ENCODE measurements at places on chromosomes 7 and 10.

DNA sequence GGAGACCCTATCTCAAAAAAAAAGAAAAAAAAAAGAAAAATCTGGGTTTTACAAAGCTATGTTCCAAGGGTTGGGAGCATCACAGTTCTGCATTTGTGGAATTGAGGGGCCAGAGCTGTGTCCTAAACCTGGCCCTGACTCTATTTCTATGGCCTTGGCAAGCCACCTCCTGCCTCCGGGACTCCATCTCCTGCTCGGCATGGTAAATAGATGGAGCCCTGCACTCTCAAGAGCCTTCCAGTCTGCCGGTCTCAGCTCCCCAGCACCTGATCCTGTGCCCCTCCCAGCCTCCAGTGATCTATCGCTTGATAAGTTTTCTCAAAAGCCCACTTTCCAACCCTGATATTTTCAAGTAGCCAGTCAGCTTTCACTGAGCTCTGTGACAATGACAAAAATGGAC lies 43.0 kb downstream of the KCNH2 start:
- DNase-seq: no peak

DNA sequence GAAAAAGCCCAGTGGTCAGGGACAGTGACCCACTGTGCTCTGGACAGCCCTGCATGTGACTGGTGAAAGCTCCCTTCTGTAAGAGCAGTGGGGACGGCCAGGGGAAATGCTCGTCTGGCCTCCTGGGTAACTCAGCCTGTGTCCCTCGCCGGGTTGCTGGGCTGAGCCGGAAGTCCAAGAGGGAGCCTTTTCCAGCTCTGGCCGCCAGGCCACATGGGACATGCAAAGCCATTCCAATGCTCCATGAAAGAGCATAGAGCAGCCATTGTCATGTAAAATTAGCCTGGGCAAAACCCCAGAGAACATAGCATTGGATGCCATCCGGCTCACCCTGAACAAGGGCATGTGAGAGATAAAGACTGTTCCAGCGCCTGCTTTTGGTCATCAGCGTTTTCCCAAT lies 64.9 kb upstream of the ADRB1 start:
- DNase-seq: no peak

DNA sequence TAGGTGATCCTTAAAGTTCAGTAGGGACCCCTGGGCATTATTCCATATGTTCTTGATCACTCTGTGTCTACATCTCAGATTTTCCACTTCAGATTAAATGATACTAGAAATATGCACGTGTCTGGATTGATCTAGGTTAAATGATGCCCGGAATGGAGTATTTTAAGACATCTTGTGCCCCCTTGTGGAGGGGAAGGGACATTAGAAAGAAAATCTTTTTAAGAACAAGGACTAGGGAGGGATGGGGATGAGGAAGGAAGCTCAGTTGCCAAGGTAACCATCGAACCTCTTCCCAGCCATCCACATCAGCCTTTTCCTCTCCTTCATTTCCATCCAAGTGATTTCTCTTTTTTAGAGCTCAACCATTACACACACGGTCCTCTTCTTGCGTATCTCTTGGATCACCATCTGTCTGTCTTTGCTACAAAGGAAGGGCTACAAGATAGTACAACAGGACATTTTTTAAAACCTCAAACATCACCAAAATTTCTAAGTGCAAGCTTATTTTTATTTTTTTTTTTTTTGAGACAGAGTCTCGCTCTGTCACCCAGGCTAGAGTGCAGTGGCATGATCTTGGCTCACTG lies 40.5 kb downstream of the PRSS2 start:
- peak; percentile 63 for DNase-seq

GRCh38 chr7:42093349-42093905 lies 143.6 kb downstream of the GLI3 start:
- no peak for DNase-seq

DNA sequence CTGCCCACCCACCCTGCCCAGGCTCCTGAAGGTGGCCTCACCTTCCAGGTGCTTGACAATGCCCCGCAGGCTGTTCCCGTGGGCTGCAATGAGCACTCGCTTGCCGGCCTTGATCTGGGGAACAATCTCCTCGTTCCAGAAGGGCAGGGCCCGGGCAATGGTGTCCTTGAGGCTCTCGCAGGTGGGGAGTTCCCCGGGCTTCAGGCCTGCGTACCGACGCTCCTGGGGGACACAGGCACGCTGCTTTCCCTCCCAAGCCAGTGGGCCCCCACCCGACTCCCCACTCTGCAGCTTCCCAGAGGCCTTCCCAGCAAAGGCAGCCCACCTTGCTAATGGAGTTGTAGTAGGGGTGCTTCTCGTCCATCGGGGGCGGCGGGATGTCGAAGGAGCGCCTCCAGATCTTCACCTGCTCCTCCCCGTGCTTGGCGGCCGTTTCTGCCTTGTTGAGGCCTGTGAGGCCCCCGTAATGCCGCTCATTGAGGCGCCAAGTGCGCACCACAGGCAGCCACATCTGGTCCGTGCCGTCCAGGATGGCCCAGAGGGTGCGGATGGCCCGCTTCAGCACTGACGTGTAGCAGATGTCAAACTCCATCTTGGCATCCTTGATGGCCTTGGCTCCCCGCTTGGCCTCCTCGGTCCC lies 456 bp downstream of the PGAM2 start:
- DNase-seq: no peak

DNA sequence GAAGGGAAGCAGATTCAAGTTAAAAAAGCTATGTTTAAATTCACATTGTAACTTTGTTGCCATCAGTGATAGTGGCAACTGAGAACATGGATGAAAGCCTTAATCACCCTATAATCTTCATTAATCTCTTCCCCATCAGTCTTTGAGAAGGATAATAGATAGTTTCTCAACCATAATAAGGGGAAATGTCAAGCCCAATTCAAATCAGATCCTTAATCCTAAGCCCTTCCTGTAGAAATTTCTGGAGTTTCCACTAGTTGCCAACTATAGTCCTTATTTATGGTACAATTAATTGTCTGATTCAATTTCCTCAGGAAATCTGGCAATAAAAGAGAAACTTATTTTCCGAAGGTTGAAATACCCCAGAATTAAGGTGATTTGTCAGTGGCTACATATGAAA lies 431.8 kb downstream of the ZWINT start:
- no peak for DNase-seq

GRCh38 chr7:104767826-104768536 lies 246.0 kb upstream of the KMT2E start:
- no peak for DNase-seq

GRCh38 chr10:68800211-68800610 lies 27.1 kb upstream of the STOX1 start:
- no peak for DNase-seq

DNA sequence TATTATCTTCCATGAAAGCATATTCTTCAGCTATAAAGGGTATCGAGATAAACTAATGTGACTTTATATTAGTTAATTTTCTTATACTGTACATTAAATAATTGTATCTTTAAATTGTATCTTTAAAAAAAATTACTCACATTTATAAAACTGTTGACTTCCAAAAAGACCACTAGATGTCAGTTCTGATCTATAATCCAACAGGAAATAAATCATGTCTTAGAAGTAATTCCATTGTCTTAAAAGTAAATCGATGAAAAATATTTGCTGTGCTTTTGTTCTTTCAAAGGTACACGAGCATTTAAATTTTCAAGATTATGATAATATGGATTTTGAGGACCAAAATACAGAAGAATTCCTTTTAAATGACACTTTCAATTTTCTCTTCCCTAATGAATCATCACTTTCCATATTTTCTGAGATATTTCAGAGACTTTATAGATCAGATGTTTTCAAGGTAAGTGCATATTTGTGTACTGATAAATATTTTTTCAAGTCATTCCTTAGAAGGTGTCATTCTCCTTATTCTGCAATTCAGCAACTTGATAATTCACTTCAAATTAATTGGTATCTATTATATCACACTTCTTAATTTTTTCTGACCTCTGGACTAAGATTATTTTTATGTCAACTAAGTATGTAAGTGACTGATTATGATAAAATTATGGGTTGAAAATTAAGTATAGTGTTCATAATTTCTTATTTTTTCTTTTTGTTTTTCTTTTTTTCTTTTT lies 138.5 kb downstream of the CPED1 start:
- peak; percentile 24 for DNase-seq

DNA sequence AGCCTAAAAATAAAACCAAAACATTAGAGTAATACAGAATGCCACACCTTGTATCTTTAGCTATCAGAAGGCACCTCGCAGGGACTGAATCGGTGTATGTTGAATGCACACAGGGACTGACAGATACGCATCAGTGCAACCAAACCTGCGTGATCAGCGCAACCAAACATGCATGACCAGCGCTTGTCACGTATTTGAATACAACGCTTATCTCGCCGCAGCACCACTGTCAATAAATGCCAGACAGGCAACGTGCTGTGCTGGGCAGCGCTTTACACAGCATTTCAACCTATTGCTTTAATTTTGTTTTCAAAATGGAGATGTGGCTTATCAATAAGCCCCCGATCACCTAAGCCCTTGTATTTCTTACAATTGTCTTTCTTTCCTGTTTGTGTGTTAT lies 242.4 kb downstream of the SFMBT2 start:
- no peak for DNase-seq

- no peak for DNase-seq
These were observed 111.2 kb downstream of the RNLS start for GRCh38 chr10:88471899-88472298.

DNA sequence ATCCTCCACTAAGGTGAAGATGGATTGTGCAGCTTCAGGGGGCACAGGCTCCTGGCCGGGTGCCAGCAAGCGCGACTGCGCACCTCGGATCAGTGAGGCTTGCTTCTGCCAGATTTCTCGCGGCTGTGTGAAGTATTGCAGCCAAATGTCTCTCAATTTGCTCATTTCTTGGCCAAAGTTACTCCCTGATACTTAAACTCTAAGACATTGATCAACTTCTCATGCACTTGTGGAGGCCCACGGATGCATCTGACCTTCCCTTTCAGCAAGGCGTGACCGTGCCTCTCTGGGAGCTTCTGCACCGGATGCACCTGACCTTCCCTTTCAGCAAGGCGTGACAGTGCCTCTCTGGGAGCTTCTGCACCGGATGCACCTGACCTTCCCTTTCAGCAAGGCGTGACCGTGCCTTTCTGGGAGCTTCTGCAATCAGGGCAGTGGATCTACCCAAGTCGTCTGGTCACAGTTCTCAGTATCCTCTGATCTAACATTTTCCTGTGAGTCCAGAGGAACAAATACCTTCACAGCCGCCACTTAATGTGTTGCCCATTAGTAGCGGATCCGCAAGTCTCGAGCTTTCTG lies 248.3 kb downstream of the ADARB2 start:
- no peak for DNase-seq

GRCh38 chr10:16933783-16934182 lies 116.6 kb upstream of the RSU1 start:
- DNase-seq: no peak

GRCh38 chr10:18949391-18949790 lies 99.2 kb upstream of the MALRD1 start:
- no peak for DNase-seq

DNA sequence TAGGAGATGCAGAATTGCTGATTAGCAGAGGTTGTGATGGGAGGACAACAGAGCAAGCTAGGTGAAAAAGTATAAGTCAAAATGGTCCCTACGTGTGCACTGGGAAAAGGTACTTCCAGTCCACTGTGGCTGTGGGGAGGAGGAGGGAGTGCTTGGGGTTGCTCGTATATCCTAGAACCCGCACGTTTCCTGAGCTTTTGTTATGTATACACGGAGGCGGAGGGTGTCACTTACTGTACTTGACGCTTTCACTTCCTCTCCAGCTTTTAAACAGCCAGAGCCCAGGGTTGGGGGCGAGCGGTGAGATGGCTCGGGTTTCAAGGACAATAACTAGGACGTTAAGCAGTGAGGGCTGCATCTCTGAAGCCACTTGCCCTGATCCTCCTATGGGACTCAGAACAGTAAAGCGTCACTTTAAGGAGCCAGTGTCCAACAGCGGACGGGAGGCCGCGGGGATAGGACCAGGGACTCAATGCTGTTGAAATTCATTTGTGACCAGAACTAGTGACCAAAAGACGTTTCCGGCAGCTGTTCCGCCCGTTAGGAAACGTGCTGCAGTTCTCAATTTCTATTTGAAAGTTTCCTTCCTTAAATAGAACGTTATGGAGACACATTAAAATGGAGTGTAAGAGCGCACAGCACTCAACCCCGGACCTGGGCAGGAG lies 985 bp upstream of the ETV1 start:
- DNase-seq: peak; percentile 38

DNA sequence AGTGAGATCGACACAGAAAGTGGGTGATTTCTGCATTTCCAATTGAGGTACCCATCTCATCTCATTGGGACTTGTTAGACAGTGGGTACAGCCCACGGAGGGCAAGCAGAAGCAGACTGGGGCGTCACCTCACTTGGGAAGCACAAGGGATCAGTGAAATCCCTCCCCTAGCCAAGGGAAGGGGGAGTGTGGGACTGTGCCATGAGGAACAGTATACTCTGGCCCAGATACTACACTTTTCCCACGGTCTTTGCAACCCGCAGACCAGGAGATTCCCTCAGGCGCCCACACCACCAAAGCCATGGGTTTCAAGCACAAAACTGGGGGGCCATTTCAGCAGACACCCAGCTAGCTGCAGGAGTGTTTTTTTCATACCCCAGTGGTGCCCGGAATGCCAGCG lies 99.8 kb downstream of the ODAD2 start:
- no peak for DNase-seq

DNA sequence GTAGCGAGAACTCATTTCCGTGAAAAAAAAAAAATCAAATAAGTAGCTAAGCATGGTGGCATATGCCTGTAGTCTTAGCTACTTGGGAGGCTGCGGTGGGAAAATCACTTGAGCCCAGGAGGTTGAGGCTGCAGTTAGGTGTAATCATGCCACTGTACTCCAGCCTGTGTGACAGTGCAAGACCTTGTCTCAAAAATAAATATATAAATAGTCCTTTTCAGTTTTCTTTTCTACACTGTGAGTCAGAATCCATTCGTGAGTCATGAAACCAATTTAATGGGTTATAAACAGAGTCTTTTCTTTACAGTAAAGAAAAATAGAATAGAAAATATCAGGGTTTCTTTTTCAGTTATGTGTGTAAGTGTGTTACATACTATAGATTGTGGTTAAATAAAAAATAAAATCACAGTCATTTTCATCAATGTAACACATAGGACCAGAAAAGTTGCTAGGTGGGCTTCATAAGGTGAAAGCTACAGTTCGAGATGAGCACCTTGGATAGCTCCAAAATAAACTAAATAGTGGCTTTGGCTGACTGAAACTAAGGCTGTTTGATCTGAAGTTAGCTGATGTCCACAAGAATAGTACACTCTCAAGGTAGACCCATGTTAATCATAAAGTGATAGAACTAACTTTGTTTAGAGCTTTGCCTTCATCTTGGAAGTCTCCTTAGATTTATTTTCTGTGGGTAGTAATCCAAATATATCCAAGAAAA lies 781.1 kb downstream of the GATA3 start:
- DNase-seq: no peak
